Osteoblast (primary cell): ENCODE measurements at places on chromosomes 12 and 14. TPM values are rescaled to one million over a fixed set of nuclear protein-coding genes. Genes with fewer than 3 reads are reported as not detected.

DNA sequence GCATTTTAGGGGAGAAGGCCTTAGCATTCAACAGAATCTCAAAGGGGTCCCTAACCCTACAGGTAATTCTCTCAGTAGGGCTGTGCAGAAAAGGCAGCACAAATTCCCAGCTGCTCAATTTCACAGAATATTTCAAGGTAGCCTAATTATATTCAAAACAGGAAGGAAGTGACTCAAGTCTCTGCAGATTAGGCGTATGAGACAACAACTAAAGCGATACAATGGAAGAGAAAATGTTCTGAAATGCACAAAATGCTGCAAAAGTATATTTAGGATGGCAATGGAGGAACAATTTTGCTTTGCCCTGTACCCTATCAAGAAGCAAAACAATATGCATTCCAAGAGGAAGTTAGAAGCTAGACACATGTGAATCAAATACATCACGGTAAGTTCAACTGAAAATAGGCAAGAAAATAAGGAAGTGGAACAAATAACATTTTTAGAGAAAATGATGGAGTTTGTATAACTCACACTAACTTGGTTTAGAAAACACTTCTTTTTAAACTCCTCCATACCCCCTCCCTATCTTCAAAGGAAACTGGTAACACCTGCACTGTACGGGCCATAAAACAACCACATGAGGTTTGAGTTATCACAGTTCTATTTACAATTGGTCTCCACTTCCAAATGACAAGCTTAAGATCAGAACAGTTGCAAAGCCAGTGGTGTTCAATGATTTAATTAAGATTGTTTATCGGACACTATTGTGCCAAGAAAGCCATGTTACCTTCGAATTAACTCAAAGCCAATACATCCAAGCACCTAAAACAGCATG, 1.6 kb downstream of the GIT2 start:
- H3K4me3 ChIP-seq: peak overlapping the region; percentile 85
- H3K36me3 ChIP-seq: peaks cover 20% of the 10 kb centered on the region
- DNase-seq: no peak
- no peaks in the 10 kb centered on the region for H3K27me3 ChIP-seq
- H3K27ac ChIP-seq: peak overlapping the region; percentile 73
- peaks cover 33% of the 10 kb centered on the region for H3K4me1 ChIP-seq

DNA sequence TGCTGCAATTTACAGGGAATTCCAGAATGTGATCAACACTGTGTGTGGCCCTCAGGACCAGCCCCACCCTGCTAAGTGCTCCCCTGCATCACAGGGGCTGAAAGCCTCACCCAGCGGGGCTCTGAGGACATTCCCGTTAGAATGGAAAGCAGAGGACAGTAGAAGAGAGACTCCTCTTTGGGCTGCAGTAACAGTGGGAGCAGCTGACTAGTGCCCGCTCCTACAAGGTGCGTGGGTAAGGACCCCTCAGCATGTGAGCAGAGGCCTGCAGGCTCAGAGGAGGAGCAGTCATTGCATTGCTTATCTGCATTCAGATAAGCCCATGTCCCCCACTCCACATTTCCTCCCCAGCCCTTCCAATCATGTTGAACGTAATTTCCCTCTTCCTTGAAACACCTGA, 120.1 kb downstream of the ITPR2 start:
- no peaks in the 10 kb centered on the region for H3K36me3 ChIP-seq
- no peaks in the 10 kb centered on the region for H3K4me1 ChIP-seq
- no peak overlapping the region for H3K4me3 ChIP-seq
- no peak overlapping the region for H3K27ac ChIP-seq
- no peak for DNase-seq

DNA sequence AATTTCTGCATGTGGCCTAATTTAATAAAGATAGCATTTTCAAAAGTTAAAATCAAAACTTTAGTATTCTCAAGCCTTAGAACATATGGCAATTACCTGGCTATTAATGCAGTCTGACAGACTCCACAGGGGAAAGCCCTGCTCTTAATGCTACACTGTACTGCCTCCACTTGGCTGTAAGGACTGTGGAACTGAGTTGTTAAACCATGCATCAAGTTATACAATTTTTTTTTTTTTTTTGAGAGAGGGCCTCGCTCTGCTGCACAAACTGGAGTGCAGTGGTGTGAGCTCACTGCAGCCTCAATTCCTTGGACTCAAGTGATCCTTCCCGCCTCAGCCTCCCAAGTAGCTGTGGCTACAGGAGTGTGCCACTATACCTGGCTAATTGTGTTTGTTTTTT, 19.0 kb upstream of the NDUFA12 start:
- no peak for DNase-seq
- H3K27me3 ChIP-seq: no peaks in the 10 kb centered on the region
- no peak overlapping the region for H3K27ac ChIP-seq
- H3K36me3 ChIP-seq: peaks cover 8% of the 10 kb centered on the region
- no peak overlapping the region for H3K4me3 ChIP-seq

GRCh38 chr14:59356767-59357166, 108.4 kb downstream of the GPR135 start:
- H3K4me1 ChIP-seq: peaks cover 21% of the 10 kb centered on the region
- no peak overlapping the region for H3K27ac ChIP-seq
- no peak for DNase-seq
- peaks cover 26% of the 10 kb centered on the region for H3K36me3 ChIP-seq
- no peaks in the 10 kb centered on the region for H3K27me3 ChIP-seq
- H3K4me3 ChIP-seq: no peak overlapping the region

YBX3 gene
- 147 TPM in 2 replicates for total RNA-seq

CNIH1 gene
- 153 and 220 TPM in 2 replicates for total RNA-seq

DNA sequence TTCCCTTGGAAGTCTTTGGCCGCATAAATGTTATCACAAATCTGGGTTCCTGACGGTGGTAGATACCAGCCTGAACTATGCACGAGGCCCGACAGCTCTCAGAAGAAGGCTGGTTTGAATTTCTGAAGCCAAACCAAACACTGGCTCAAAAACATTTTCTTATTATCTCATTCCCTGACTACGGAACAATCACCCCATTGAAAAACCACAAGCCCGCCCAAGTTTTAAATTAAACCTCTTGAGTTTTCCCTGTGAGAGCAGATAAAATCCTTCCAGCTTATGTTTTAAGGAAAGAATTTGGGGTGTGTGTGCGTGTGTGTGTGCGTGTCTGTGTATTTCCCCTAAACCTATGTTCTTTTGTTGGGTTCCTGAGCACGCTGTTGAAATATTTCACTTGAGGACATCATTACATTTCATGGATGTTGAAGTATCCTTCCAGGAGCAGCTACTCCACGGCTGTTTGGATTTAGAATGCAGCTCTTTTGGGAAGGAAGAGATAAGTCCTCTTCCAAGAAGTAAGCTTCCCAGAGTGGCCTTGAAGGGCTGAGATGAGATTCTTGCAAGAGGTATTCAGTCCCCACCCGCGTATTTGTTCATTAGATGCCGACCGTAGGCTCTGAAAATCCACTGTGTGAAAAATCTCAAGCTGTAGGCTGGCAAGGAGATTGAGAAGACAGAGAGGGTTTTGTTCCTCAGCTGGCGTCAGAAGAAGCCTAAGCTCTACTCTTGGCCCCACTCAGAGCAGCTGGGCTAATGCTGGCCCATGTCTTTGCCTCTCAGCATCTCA, 131.0 kb upstream of the NCOR2 start:
- peak; percentile 89 for DNase-seq
- H3K27ac ChIP-seq: peak overlapping the region; percentile 84
- H3K4me1 ChIP-seq: peaks cover 21% of the 10 kb centered on the region
- no peak overlapping the region for H3K4me3 ChIP-seq

- H3K4me1 ChIP-seq: peaks cover 14% of the 10 kb centered on the region
- H3K27ac ChIP-seq: peak overlapping the region; percentile 86
- DNase-seq: peak; percentile 89
- no peaks in the 10 kb centered on the region for H3K36me3 ChIP-seq
- H3K27me3 ChIP-seq: no peaks in the 10 kb centered on the region
- no peak overlapping the region for H3K4me3 ChIP-seq
Observed at GRCh38 chr12:115341442-115341841, 657.5 kb upstream of the TBX3 start.

ENDOU gene
- total RNA-seq: not detected in 2 replicates

ZNF84 gene
- 28.9 and 30.0 TPM in 2 replicates for total RNA-seq

GRCh38 chr12:25194214-25194613, 746 bp downstream of the DNAI7 start:
- H3K27ac ChIP-seq: peak overlapping the region; percentile 88
- no peaks in the 10 kb centered on the region for H3K36me3 ChIP-seq
- no peaks in the 10 kb centered on the region for H3K27me3 ChIP-seq
- DNase-seq: no peak
- peaks cover 19% of the 10 kb centered on the region for H3K4me1 ChIP-seq
- H3K4me3 ChIP-seq: peak overlapping the region; percentile 81

- no peaks in the 10 kb centered on the region for H3K36me3 ChIP-seq
- H3K4me3 ChIP-seq: no peak overlapping the region
- DNase-seq: no peak
- no peak overlapping the region for H3K27ac ChIP-seq
Observed at GRCh38 chr14:83128783-83129182, 1595.1 kb upstream of the SEL1L start.
